ENCODE measurements at places on chromosomes 16 and 17.

- DNase-seq, result no peak
These were observed 57.3 kb downstream of the AXIN2 start for GRCh38 chr17:65504141-65504540.

- DNase-seq, result no peak
These were observed 57.5 kb downstream of the METRNL start for GRCh38 chr17:83136931-83137330.

DNA sequence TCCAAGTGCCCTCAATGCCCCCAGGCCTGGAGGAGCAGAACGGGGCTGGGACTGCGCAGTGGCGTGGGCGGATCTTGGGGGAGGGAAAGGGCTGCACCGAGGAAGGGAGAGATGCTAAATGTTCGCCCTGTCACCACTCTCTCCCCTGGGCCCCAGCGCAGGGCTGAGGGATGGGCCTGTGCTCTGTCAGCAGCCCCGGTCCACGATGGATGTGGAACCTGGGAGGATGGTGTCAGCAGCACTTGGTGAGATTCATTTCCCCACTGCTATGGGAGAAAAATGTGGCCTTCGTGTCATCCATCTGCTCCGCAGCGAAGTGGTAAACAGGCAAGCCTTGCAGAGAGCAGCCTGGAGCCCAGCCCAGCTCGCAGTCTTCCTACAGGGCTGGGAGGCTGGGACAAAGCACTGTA is 72.0 kb downstream of the TMEM132E start:
- no peak for DNase-seq

- DNase-seq, result no peak
These were observed 63.2 kb downstream of the NKD1 start for GRCh38 chr16:50611332-50611934.

GRCh38 chr17:37614391-37614790 is 5.2 kb upstream of the SYNRG start:
- DNase-seq, result no peak

GRCh38 chr17:10036511-10037061 is 131.5 kb upstream of the RCVRN start:
- peak; percentile 98 for DNase-seq

DNA sequence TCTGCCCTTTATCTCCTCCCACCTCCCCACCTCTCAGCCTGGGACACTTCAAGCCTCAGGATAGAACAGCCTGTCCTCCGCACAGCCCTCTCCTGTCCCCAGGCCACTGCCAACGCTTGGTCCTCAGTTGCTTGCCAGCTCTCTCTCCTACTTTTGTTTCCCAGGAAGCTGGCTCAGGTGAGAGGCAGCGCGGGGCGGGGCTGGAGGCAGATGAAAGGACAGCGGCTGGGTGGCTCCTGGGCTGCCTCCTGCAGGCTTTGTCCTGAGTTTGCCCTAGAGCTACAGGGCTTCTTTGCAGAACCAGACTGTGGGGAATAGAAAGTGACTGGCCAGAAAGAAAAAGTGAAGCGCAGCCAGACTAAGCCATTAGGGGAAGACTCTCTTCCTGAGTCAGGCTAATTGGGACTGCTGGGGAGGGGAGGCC is 48.2 kb upstream of the CDC42EP4 start:
- no peak for DNase-seq

DNA sequence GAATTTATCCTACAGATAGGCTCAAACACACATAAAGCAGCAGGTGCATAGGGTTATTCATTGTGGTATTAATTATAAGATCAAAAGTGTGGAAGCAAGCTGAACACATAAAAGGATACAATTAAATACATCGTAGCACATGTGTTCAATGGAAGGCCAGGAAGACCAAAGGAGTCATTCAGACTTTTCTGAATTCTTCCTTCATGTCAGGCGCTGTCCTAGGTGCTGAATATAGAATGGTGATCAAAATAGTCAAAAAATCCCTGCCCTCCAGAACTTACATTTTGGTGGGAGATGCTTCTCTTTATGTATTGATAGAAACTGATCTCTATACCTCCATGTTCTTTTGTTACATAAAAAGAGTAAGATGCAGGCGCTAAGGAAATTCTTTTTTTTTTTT is 439.0 kb upstream of the ASIC2 start:
- DNase-seq, result no peak

GRCh38 chr16:27313422-27314160 is at the start of gene IL4R:
TSS of gene IL4R (plus strand) at chr16:27313974. CDS start at chr16:27340204, 26,230 bp downstream.
- DNase-seq, result peak; percentile 33

- no peak for DNase-seq
These were observed 1.4 kb downstream of the XYLT2 start for GRCh38 chr17:50347117-50347893.

- peak; percentile 13 for DNase-seq
These were observed 259.9 kb downstream of the IRF8 start for GRCh38 chr16:86158688-86159360.

DNA sequence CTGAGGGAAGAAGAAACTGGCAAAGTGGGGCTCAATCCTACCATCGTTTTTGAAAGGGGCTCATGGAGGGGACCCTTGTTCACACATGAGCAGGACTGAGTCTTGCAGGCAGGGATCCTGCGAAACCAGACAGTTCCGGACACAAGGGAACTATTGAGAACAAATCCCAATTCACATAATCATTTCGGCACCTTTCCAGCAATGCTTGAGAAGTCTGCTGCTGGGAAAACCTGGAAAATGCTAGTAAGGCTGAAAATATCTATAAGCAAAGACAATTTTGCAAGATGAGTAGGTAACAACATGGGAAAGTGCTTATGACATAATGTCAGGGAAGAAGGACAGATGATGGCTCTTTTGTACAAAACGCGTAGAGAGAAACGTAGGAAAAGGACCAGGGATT is 52.1 kb upstream of the BPTF start:
- DNase-seq, result peak; percentile 43
